GM19239 (cell line): ENCODE measurements at places on chromosomes 5 and 9.
A peak's percentile ranks its signal among the peaks of the same experiment; 100 is the strongest.

GRCh38 chr9:98312365-98312764, 56.9 kb upstream of the TBC1D2 start:
- peak; percentile 12 for DNase-seq

DNA sequence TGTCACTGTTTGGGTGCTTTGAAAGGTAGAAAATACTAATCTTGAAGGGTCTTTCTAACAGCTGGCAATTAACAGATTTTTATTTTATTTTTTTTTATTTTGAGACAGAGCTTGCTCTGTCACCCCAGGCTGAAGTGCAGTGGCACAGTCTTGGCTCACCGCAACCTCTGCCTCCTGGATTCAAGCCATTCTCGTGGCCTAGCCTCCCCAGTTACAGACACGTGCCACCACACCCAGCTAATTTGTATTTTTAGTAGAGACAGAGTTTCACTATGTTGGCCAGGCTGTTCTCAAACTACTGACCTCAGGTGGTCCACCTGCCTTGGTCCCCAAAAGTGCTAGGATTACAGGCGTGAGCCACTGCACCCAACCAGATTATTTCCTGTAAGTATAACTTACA, 12.8 kb upstream of the APC start:
- no peak for DNase-seq

GRCh38 chr9:116572095-116572748, 114.9 kb upstream of the TRIM32 start:
- DNase-seq = peak; percentile 53

GRCh38 chr5:157540707-157541446, 34.7 kb downstream of the ADAM19 start:
- DNase-seq = peak; percentile 48

- DNase-seq = no peak
These were observed 219.6 kb downstream of the ADAMTS6 start for GRCh38 chr5:65262096-65262495.

DNA sequence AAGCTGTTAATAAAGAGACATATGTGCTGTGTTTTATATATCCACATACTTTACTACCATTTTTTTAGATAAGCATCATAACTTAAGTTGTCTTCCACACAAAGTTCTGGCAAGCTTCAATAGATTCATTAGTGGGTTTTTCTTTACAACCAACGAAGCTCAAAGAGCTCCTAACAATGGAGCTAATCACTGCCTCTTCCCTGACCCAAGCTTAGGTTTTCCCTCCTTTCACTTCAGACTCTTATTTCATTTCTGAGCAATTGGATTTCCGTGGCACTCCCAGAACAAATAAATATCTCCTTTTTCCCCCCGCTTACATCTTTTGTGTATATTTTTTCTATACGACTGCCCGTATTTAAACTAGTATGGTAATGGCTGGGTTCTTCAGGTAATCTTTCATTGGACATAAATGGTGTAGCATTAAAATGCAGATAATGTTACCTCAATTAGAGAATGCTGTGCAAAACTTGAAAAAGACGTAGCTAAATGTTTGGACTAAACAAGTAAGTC, 275.5 kb upstream of the TMEM161B start:
- DNase-seq = no peak

DNA sequence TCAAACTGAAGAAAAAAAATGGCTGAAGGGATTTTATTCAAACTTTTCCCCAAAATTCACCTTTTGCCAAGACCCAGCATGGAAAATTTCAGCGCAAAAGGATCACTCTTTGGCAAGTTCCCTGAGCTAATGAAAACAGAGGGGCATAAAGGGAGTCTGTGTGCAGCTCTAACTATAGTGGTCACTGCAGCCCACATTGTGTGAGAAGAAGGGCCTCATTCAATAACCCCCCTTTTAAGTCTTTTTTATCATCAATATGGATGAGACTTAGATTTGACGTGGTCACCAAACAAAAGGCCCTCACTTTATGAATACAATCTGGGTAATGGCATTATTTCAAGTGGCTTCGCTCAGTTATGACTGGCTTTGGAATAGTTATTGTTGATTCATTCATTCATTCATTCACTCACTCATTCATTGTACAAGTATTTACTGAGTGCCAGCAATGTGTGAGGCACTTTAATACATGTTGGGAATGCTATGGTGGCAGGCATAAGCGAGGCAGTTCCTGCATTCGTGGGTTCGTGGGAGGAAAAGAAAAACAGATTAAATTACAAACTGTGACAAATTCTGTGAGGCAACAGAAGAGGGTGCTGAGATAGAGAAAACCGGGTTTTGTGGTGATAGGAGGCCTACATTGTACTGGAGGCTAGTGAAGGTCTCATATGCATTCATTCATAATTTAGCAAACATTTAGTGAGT, 145.7 kb upstream of the KLF4 start:
- DNase-seq = no peak

- no peak for DNase-seq
These were observed 95.9 kb downstream of the FBXO4 start for GRCh38 chr5:42020788-42021530.

GRCh38 chr5:137220523-137220927, 278.6 kb downstream of the SPOCK1 start:
- DNase-seq = peak; percentile 17

DNA sequence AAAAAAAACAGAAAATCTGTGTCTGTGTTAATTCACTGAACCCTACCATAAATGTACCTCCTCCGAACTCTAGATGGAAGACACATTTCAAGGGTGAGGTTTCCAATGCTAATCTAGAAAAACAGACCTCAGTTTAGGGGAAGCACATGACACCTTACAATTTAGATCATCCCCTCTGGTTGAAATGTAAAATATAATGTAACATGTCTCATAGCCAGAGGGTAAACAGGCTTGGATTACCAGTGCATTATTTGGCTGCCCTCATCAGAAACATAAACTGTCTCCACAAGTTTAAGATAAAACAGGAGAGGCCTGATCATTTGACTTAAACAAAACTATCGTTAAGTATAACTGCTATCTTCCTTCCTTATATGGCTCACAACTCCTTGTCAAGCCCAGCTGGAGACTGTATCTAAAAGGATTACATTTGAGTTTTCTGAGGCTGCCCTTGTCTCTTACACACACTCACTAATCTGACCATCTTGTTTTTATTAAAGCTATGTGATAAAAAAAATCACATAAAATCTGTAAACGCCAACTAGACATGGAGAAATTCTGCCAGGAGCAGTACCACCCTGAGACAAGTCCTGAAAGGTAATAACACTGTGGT, 105.7 kb downstream of the LURAP1L start:
- no peak for DNase-seq

- no peak for DNase-seq
These were observed 20.4 kb downstream of the TENT4A start for GRCh38 chr5:6733411-6734242.

- DNase-seq = no peak
These were observed 157.8 kb downstream of the FGF18 start for GRCh38 chr5:171577042-171577758.

GRCh38 chr5:130109152-130109551, 204.9 kb downstream of the CHSY3 start:
- no peak for DNase-seq

GRCh38 chr9:70595211-70595610, 180.8 kb upstream of the KLF9 start:
- no peak for DNase-seq

GRCh38 chr5:128537221-128537999, 635 bp downstream of the FBN2 start:
- DNase-seq = no peak

GRCh38 chr5:67581203-67581602, 384.6 kb upstream of the CD180 start:
- no peak for DNase-seq

DNA sequence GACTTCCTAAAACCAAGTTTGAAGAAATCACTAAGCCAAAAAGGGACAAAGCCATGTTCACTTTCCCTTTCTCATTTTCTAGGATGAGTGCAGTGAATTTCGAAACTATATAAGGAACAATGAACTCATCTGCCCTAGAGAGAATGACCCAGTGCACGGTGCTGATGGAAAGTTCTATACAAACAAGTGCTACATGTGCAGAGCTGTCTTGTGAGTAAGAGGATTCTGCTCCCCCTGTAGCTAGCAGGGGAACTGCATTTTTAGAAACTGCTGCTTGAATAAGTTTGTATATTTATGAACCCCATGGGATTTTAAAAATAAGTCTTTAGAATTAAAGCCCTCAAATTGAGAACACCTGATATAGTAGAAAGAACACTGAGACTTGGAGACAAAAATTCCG, 42.7 kb upstream of the SPINK14 start:
- DNase-seq = no peak

DNA sequence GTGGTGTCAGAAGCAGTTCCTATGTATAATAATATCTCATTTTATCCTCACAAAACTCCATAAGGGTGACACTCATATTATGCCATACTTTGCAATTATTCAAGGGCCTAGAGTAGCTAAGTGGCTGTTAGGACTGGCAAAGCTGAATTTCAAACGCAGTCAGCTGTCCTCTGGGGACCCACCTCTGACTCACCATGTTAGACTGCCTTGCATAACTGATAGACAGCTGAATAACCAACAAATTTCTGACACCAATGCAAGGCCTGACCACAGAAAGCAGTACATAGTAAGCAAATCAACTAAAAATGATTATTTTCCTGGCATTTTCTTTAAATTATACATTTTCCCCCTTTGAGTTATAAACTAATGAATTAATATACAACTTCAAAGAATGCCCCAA, 251.6 kb upstream of the PTGER4 start:
- DNase-seq = no peak

DNA sequence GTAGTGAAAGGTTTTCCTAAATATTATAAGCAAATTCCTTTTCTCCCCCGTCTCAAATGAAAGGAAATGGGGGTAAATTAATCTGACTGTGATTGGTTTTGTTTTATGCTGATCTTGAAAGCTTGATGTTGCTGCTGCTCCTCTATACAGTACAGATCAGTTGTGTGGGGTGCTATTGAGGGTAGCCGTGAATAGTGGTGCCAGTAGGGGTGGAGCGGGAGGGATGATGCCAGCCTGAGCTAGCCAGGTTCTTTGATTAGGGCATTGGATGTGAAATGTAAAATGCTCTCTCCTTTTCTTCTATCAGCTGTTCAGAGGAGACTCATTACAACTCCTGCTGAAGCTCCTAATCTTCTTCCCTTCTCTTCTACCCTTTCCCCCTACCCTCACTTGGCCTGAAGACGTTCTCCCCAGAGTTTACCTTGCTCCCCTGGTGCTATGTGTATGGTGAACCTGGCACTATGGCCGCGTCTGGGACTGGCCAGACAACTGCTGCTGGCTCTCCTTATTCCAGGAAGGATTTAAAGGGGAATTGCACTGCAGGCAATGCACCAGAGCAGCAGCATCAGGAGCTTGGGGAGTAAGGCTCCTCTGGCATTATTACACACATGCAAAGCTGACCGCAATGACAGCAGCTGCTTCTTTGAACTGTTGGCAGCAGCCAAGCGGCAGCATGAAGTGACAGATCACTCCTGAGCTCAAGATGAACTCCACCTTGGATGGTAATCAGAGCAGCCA, 566 bp downstream of the GPR21 start:
- no peak for DNase-seq

DNA sequence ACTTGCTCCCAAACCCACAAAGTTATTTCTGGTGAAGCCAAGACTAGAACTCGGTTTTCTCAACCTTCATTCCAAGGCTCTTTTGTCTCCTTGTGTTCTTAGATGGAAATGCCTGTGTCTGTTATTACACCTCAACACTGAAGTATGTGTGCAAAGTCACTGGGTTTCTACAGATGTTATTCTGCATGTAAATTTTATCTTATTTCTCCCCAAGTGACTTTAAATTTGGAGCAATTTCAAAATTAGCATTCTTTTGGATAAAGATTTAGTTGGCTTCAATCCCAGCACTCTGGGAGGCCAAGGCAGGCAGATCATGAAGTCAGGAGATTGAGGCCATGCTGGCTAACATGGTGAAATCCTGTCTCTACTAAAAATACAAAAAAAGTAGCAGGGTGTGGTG, 104.4 kb upstream of the GNA14 start:
- DNase-seq = no peak

- DNase-seq = no peak
These were observed 479.1 kb downstream of the CCDC171 start for GRCh38 chr9:16031971-16032370.

DNA sequence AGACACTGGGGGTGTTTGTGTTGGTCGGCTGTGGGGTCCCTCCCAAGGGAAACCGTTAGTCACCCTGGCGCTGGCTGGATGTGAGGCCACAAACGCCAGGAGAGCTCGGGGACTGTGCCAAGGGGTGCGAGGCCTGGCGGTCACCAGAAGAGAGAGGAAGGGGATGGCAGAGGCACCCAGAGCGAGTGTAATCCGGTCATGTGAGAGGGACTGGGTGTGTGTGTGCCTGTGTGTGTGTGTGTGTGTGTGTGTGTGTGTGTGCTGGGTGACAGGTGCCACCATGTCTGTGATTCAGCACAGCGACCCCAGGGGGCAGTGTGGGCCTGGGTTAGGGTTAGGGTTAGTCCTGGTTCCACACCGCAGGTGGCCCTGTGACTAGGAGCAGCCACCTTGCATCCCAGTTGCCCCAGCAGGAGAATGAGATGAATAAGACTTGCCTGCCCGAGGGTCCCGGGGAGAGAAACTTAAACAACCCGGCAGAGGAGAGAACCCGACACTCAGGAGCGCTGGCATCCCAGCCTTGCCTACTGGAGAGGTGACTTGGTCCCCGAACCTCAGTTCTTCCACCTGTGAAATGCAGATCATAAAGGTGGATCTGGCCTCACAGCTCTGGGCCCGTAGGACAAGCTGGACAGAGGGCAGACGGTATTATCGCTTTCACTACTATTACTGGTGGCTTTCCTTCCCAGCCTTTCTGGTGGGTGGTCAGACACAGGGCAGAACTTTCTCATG, 1.4 kb upstream of the ADAMTSL2 start:
- DNase-seq = peak; percentile 59

DNA sequence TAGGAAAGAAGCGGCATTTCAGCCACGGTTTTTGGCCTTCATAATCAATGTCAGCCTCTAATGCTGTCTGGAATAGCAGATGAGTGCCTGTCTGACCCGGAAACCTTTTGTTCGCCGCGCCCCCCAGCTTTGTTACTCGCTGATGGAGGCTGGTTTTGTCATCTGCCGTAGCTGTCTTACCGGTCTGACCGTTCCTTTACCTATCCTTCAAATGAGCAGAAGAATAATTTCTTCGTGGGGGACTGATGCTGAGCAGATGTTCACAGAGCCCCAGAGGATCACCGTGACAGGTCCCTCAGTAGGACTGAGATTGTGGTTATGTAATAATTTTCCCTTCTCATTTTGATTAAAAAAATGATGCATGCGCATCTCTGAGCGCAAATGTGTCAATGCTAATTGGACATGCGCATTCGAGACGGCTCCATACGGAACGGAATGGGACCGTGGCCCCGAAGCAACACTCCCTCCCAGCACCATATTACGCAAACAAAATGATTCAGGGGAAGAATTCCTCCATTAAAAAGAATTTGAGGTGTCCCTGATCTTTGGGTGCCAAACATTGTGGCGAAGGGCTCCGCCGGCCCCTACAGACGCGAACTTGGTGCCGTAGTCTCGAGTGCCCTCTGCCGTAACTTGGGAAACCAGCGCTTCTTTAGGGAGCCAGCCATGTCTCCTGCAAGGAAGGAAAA, 27.6 kb downstream of the TLX3 start:
- DNase-seq = no peak

DNA sequence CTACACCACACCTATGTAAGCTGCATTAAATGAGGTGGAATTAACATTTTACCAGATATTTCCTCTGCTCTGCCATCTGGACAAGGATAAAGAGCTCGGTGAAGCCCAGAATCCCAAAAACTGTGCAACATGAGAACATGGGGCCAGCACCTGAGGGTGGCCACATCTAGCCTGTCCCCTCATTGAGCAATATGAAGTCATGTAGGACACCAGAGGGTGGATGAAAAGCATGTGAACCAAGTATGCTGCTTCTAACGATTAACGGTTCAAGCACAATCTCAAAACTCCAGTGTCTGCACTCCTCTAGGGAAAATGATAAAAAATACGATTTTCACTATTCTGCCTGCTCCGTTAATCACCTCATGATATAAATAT, 545.8 kb downstream of the EBF1 start:
- DNase-seq = no peak
